AML-193 (cell line): ENCODE measurements at places on chromosomes 7 and 10.

DNA sequence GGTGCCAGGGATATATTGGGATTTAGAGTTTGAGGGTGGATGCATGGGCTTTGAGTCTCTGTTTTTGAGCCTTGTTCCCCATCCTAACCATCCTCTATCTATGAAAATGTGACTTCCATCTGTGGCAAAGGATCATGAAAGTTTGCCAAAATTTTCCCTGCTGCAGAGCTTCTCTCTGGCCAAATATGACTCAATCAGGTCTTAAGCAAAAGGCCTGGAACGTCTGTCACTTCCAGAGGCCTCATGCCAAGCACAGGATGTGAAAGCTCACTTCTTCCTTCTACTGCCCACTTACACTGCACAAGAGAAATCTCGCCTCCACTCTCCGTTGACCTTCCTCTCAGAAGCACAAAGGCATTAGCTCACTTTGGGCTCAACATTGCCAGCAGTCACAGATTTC is 696.9 kb upstream of the NRP1 start:
- no peak for DNase-seq

- no peak for DNase-seq
These were observed 1198.6 kb downstream of the GATA3 start for GRCh38 chr10:9253121-9253520.

- no peak for DNase-seq
These were observed 578.8 kb downstream of the NRG3 start for GRCh38 chr10:82453678-82454293.

- DNase-seq: no peak
These were observed 100.1 kb downstream of the CUX1 start for GRCh38 chr7:101917566-101917965.

DNA sequence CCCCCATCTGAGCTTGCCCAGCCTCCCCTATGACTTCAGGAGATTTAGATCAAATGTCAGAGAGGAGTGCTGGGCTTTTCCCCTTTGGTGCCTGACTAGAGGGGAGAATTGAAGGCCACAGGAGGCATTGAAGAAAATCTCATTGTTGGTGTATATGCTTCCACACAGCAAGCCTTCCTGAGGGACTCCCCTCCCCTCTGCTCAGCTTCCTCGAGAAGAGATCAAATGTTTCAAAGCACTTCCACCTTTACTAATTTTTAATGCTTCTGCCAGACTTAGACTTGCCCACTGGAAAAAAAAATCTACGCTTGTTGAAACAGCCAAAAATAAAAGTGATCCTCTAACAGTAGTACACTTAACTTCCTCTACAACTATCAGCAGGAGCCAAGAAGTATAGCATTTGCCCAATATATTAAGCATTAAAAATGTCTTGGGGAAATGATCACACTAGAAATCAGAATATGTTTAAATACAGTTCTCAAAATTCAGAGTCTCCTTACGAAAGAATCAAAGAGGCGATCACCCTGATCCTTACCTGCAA is 79.3 kb downstream of the FZD1 start:
- DNase-seq: no peak

DNA sequence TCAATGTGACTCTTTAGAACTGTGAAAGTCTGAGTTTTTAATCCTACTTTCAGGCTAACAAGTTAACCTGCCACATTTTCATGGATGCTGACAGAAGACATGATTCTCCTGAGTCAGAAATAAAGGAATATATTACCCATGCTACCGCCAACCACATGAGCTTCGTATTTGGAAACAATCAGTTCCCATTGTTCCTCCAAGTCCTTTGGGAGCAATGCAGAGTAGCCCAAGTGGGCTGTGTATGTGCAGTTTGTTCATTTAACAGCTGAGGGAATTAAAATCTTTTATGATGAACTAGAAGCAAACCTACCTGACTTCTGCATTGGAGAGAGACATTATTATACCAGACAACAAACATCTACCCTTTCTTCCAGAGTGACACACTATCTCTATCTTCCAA is 169.3 kb upstream of the BET1 start:
- no peak for DNase-seq

- DNase-seq: no peak
These were observed 218.4 kb upstream of the PCDH15 start for GRCh38 chr10:55019439-55019838.

DNA sequence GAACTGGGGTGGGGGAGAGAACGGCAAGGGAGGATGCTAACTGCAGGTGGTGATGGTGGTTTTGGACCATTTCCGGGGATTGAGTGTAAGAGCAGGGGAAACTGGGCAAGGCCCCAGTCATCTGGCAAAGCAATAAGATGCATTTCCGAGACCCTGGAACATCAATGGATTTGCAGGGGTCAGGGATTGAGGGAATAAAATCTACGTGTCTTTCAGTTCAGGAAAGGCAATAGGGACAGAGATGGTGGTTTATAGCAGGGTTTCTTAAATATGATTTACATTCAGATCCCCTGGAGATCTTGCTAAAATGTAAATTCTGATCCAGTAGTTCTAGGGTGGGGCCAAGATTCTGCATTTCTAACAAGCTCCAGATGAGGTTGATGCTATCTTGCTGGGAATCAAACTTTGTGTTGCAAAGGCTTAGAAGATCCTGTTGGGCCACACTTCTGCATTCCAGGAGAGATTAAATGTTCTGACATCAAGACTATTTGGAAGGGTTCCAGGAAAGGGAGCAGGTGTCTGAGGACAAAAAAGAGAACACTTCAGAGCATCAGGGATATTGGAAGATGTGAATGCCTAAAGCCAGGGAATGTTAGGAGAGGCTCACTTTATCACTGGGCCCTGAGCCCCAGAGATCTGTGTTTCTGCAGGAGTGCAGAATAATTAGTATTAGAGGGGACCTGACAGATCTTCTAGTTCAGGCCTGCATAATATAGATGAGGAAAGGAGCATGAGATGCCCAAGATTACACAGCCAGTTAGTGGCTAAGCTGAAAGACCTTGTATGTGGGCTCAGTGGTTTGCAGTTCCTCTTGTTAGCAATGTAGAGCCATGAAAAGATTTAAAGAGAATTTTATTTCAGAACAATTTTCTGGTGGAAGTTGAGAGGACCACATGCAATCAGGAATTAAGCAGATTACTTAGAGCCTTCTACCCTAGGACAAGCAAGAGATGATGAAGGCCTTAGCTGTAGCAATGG is 32.4 kb downstream of the BLNK start:
- DNase-seq: no peak

DNA sequence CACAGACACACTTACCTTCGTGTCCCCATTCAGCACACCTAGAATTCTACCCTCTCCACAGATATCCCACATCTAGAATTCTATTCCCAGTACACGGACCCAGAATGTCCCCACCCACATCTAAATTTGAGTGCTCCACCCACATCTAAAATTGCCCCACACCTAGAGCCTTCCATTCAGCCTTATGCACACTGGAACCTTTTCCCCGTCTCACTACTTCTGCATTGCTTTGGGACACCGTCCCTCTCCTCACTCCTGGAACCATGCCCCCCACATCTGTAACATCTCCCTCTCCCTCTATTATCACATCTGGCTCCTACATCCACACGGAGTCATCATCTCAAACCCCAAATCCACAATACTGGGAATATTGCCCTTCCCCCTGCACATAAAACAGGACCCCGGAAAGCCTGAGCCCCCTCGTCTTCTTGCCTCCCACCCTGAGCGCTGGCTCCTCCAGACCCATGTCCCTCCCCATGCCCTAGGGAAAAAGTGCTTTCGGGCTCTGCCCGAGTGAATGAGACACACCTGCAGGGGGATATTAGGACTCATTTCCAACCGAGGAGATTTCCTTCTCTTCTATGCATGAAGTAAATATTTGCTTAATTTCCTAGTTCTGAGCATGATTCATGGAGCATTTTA is 125.8 kb upstream of the UNC5B start:
- DNase-seq: no peak

DNA sequence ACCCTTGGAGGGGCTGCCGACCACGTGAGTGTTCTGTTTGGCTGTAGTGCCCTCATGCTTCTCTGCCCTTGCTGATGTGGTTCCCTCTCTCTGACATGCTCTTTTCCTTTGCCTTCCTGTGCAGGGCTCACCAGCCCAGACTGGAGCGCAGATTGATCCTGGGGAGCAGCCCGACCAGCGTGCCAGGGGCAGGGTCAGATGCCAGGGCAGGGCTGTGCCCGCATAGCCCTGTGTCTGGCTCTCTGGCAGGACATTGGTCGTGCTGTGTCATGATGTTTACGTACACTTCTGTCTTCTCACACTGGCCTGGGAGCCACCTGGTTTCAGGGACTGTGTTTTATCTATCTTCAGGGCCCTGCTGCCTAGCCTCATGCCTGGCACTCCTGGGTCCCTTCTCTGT is 300.8 kb downstream of the CAMK1D start:
- DNase-seq: no peak

- DNase-seq: no peak
These were observed 23.8 kb upstream of the STN1 start for GRCh38 chr10:103941801-103942200.

DNA sequence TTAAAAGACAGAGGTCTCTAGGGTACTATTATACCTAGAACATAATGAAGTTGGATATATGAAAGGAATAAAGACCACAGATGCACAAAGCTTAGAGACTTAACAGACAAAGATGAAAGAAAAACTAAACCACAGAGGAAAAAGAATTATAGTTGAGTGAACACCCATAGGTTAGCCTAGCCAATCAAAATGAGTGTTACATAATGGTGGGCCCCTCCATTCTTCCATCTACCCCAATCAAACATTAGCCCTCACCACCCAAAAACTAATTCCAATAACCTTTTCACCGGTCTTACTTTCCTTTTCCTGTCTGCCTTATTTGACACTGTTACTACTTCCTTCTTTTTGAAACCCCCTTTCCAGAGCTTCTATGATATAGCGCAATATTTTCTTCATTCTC is 130.1 kb downstream of the ELMO1 start:
- DNase-seq: peak; percentile 18

DNA sequence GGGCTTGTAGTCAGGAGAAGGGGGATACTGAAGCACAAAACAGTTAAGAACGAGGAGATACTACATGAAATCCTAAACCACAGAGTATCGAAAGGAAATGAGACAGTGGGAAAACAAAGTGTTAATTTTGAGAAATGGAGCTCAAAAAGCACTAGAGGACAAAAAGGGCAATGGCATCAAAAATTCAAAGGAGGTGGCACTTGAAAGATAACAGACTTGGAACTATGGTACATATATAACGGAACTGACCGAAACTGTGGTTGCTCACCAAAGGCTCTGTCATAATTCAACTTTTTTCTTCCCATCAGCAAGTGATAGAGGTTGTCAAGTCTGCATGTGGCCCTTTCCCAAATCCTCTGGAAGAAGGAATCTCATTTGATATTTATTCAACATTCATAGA is 97.0 kb downstream of the CABCOCO1 start:
- no peak for DNase-seq

GRCh38 chr7:140623980-140624379 is 16.6 kb downstream of the DENND2A start:
- no peak for DNase-seq
